ENCODE measurements at places on chromosomes 11 and 22.

- DNase-seq = no peak
Measured at GRCh38 chr22:24118689-24119384, 62.5 kb upstream of the SUSD2 start.

- no peak for DNase-seq
Measured at GRCh38 chr11:59204746-59205145, 8.0 kb downstream of the MPEG1 start.

DNA sequence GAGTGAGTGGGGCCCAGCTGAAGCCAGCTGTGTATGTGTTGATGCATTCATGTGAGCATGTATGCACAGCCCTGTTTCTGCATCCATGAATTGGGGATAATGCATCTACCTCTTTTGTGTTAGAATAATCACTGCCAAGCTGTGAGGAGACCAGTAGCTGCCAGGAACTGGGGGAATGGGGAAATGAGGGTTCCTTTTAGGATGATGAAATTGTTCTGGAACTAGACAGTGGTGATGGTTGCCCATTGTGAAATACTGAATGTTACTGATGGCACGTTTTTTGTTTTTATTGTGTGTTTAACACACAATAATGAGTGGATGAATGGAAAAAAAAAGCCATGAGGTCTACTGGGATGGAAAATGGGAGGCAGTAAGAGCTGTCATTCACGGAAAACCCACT, 45.3 kb upstream of the WNT11 start:
- no peak for DNase-seq

- no peak for DNase-seq
Measured at GRCh38 chr22:22988785-22989184, 81.5 kb upstream of the GNAZ start.

- DNase-seq = no peak
Measured at GRCh38 chr22:49599039-49599438, 228.6 kb downstream of the BRD1 start.

Measured in pancreas (tissue), 10 donors.